SW 1271 (cell line): ENCODE measurements at places on chromosomes 4 and X.
A peak's percentile ranks its signal among the peaks of the same experiment; 100 is the strongest.

DNA sequence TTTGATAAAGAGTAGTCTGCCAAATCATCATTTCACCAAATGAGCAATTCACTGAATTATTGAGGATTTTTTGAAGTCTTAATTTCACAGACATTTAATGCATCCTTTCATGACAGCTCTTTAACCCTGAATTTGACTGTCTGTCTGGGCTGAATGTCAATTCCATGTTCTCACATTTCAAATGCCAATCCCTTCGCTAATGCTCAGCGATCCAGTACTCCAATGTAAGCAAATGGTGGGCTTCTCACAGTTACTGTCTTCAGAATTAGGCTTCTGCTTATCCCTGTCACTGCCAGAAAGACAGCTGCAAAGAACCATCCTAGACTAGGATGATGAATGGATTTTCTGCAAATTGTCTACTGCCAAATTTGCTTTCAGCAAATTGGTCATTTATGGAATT is 36.2 kb upstream of the USP38 start:
- no peak for DNase-seq

DNA sequence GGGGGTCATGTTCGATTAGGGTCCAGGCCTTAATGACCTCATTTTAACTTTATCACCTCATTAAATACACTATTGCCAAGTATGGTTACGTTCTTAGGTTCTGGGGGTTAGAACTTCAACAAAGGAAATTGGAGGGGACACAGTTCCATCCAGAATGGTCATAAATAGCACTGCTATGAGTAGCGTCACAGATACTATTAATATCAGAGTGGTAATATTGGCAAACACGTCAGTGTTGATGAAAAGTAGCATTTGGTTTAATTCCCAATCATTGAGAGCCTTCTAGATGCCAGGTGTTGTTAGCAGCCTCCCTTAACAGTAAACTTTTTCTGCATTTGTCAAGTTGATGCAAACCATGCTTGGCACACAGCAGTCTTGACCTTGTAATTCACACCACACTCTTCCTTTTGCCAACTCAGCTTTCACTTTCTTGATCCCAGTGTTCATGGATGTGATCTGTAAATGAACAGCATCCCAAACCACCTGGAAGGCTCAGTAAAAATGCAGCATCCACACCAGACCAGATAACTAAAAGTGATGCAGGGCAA is 912.5 kb upstream of the TENM3 start:
- DNase-seq, result no peak

DNA sequence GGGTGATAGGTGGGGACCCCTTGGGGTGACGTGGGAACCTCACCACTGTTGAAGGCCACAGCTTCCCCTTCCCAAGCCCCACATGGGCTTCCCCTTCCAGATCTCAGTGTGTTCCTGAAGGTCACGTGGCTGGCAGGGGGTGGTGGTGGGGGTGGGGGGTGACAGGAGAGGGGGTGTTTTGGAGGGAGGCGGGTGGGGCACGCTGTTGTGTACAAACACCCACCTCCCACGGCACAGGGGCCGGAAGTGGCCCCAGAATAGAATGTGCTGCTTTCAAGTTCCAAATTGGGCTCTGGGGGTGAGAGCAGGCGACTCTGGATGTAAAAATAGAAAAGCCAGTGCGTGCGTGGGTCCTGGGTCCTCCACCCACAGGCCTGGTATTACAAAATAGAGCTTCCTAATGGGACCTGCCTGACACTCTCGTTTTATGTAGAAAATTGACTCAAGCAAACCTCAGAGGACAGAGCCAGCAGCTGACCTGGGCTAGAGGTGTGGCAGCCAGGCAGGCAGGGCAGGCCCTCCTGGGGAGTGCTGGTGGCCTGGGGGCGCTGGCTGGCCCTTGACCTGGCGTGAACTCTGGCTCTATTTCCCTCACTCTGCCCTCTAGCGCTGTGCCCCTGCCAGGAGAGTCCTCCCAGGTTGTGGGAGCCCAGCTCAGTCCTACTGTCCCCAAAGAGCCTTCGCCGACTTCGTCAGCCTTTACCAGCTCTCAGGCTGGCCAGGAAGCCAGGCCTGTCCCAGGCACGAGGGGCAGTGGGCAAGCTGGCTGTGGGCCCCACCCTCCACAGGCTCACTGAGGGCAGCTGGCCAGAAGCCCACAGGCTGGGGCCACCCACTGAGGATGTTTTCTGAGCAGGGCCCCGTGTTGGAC is 5.4 kb upstream of the SH3BP2 start:
- DNase-seq, result no peak

DNA sequence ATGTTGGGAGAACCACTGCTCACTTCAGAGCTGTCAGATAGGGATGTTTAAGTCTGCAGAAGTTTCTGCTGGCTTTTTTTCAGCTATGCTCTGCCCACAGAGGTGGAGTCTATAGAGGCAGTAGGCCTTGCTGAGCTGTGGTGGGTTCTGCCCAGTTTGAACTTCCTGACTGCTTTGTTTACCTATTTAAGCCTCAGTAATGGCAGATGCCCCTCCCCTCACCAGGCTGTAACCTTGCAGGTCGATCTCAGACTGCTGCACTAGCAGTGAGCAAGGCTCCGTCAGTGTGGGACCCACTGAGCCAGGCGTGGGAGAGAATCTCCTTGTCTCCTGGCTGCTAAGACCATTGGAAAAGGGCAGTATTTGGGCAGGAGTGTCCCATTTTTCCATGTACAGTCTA is 36.8 kb downstream of the AFM start:
- DNase-seq, result no peak

GRCh38 chr4:146368209-146368608 is 153.5 kb downstream of the SLC10A7 start:
- DNase-seq, result no peak

DNA sequence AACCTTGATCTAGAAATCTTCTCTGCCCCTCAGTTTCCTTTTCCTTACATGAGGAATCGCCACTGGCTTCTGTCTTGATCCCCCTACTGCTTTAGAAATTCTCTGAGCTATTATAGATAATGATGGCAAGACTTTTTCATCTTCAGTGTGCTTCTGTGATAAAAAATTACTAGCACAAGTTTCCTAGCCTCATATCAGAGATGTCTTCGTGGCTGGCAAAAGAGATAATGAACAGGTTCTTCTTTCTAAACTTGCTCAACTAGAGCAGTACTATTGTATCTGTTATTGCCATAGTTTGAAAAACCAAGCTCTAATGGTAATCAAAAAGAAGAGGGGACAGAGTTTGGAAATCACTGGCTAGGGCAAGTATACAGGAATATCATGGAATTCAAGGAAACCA is 4.1 kb upstream of the PDGFC start:
- DNase-seq, result no peak

DNA sequence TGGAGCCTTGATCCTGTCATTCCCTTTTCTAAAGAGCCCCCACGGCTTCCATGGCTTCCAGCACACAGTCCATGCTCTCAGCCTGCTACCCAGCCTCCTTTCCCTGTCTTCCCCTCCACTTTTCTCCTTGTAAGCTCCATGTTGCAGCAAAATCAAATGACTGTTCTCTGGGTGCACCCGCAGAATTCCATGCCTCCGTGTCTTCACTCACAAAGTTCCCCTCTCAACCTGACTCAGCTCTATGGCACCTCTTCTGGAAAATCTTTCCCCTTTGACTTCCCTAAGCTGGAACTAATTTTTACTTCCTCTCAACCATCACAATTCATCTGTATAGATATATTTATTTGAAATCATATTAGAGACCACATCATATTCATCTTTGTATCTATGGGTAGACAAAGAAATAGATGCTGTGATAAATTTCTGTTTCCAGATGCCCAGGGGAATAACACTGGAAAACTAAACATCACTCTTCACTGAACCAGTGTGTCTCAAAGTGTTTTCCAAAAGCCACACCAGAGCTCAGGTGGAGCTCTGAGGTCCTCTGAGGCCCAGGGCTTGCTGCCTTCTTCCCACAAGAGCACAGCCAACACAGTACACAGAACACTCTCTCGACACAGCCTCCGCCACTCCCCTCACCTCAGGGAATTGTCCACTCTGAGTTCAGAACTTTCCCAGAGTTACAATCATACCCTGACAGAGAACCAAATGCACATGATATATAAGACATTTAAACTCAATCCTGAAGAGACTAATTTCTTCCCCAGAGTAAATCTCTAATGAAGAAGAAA is 3.3 kb downstream of the SETD7 start:
- no peak for DNase-seq

DNA sequence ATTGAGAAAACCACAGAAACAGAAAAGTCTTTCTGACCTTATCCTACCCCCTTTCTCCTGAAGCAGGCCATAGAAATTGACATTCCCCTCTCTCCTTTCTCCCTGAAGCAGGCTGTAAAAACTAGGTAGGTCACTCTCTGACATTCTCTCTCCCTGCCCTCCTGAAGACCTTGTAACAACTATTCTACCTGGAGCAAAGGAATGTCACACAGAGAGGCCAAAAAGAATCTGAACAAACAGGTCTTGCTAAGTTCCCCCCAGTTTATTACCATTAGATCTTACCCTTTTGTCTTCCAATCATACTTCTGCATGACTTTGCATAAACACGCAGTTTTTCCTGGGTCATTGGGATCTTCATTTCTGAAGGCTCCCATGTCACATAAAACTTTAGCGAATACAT is 198.3 kb upstream of the GYPA start:
- DNase-seq, result no peak

GRCh38 chr4:8211737-8212581 is 12.9 kb downstream of the SH3TC1 start:
- DNase-seq, result no peak

- no peak for DNase-seq
Measured at GRCh38 chrX:40004246-40004535, 93.6 kb downstream of the BCOR start.

GRCh38 chrX:132393992-132394391 is 94.8 kb downstream of the MBNL3 start:
- DNase-seq, result no peak

DNA sequence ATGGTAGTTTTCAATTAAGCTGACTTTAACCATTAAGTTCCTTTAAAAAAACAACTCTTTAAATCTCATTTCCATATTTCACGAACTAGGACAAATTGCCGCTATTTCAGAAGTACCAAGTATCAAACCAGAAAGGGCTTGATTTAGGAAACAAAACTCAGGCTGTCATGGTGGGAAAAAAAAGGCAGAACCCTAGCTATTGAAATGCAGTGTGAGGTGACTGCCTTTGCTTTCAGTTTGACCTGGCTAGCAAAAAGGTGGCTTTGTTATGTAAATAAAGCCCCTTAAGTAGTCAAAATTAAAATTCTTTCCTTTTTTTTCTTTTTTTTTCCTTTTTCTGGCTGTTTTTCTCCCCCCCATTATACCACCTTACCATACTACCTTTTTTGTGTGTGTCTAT is 40.6 kb upstream of the CYP2U1 start:
- DNase-seq, result no peak

GRCh38 chr4:52638717-52639116 is 20.4 kb downstream of the USP46 start:
- no peak for DNase-seq

GRCh38 chr4:142449771-142450373 is 396.2 kb downstream of the INPP4B start:
- no peak for DNase-seq

- no peak for DNase-seq
Measured at GRCh38 chr4:528835-529234, 29.8 kb downstream of the PIGG start.

GRCh38 chrX:114075073-114075673 is 508.7 kb upstream of the HTR2C start:
- DNase-seq, result no peak

DNA sequence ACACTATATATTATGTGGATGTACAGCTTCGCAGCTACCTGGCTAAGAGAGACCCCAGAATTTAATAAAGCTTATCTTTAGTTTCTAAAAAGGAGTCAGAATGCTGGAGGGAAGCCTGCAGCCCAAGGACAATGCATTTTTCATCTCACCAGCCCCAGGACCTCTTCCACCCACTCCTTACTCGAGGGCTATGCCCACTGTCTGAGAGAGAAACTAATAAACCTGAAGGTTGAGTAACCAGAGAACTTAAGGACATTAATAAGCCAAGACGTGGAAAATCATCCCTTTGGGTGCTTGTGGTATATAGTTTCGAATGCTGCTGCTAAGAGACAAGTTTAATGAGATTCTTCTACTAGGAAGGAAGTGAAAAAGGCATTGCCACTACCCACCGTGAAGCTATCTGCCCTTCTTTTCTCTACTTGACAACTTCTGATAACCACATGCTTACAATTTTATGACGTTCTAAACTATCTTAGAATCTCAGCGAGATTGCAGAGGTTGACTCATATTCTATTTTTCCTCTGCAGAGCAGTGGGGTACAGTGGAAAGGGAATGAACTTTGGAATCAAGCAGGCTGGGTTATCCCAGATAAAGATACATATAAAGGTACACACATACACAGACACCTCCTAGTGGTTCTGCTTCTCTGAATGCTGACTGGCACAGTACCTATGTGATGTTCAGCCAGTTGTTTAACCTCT is 3.3 kb downstream of the RELL1 start:
- peak; percentile 12 for DNase-seq

- DNase-seq, result peak; percentile 16
Measured at GRCh38 chr4:156378033-156378665, 424.5 kb upstream of the CTSO start.

DNA sequence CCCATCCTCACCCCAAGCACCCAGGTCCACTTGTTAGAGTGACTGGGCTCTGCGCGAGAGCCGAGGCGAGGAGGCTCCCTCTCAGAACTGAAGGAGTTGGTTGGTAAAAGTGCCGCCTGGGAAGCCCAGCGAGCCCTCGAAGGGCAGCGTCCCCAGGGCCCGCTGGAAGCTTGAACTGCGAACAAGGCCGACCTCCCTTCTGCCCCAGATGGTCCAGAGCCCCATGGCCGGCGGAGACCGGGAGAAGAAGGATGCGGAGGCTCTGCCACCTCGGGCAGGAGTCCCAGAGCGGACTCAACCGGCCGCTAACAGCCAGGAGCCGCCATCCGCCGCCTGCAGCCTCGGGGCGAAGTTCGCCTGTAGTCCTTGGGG is 116.3 kb upstream of the TEX13C start:
- no peak for DNase-seq

GRCh38 chr4:823761-824460 is 2.0 kb downstream of the CPLX1 start:
- no peak for DNase-seq

- DNase-seq, result no peak
Measured at GRCh38 chr4:116099596-116099995, 985.8 kb downstream of the TRAM1L1 start.

GRCh38 chr4:116438981-116439729 is 646.2 kb downstream of the TRAM1L1 start:
- DNase-seq, result no peak

DNA sequence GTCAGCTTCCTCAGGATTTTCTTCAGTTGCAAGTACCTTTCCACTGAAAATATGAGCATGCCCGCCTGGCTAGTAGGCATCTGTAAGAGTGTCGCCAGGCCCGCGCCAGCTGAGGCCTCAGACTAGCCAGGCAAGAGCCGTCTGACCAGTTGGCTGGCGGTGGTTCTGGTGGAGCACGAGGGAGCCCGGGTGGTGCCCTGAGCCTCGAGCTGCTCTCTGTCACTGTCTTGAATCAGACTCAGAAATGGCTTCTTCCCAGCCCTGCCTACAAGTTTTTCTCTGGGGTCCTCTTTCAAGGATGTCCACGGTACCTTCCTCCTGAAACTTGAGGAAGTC is 11.9 kb downstream of the GRPEL1 start:
- no peak for DNase-seq
